ENCODE measurements at places on chromosomes 7 and 10.
A peak's percentile ranks its signal among the peaks of the same experiment; 100 is the strongest.

DNA sequence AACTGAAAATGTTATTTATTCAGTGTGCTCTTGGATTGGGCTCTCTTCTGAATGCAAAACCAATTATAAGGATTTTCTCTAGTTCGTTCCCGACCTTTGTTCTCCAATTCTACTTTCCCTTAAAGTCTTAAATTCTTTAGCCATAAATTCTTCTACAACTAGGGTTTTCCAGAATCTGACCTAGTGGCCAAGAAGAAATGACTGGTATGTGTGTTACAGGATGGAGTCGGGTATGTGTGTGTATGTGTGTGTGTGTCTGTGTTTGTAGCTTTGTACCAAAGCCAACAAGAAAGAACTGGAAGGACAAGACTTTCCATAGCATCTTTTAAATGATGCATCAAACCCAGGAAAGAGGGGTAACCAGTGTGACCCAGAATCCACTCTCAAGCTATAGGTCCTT, 25.8 kb upstream of the LEP start:
- DNase-seq = no peak

DNA sequence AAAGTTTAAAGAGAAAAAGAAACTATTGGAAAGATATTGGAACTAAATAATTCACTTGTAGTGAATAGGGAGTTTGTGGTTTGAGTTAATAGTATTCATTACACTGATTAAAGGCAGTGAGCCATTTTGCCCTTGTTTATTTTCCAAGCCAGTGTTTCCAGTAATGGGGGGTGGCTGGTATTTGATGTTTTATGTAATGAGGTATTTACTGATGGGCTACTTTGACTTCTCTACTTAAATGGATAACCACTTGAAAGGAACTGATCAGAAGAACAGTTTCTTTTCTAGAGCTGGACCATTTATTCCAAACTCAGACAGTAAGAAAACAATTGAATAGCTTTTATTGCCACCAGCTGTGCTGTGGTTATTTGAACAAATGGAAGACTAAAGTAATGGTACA, 227.0 kb upstream of the HDAC9 start:
- DNase-seq = no peak

DNA sequence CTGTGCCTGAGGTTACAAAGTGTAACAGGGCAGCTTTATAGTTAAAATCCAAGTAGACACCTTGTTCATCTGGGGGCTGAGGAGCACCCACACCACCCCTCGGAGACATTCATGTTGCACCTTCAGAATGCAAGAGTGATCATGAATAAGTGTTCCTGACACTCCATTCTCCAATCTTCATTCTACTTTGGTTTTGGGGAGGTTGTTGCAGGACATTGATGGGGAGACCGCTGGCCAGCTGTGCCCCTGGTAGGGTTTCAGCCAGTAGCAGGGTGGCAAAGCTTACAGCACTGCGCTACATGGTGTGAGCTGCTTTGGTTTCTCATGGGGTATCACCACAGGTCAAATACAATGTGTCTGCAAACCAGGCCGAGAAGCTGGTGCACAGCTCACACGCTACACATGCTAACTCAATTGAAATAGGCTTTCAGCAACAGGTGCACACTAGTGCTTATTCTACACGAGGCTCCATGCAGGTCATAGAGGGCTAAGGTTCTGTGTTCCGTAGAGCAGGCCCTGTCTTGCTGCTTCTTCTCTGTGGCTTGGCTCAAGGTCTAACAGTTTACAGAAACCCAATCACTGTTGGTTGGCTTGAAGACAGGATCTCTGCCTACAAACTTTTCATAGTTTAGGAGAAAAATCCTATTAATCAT, 317.4 kb upstream of the ZNF32 start:
- no peak for DNase-seq

DNA sequence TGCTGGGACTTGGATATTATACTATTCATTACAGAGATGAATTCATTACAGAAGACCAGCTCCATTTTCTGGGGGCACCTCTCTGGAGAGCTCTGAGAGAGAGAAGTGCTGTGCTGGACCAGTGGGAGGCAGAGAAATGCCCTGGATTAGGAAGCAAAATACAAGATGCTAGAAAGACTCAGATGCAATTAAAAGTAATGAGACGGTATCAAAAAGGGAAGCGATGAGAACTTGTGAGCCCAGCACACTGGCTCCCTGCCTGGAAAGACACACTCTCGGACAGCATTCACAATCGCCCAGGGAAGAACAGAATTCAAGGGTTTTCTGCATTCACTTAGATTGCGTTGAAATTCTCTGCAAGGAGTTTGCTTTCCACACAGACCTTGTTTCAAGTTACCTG, 3.5 kb upstream of the FRAT2 start:
- no peak for DNase-seq

DNA sequence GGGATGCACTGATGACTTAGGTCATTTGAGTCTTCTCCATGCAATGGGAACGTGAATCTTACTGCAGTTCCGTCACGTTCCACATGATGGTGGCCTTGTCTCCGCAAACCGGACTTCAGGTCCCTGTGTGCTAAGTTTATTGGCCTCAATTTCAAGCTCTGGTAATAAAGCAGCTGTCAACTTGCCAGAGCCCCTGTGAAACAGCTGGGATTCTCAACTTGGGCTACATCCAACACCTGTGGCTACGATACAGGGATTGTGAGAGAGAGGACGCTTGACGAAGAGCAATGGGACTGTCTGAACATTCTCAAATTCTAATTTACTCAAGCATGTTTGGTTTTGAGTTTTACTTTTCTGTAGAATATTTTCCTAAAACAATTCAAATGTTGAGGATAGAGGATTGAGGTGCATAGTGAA, 174.2 kb downstream of the PTN start:
- peak; percentile 60 for DNase-seq

- no peak for DNase-seq
Observed at GRCh38 chr7:1087465-1087814, 473 bp upstream of the GPER1 start.

- no peak for DNase-seq
Observed at GRCh38 chr10:66167816-66168215, 758.0 kb upstream of the LRRTM3 start.

GRCh38 chr7:131606346-131607290, 50.2 kb upstream of the PODXL start:
- DNase-seq = peak; percentile 48

DNA sequence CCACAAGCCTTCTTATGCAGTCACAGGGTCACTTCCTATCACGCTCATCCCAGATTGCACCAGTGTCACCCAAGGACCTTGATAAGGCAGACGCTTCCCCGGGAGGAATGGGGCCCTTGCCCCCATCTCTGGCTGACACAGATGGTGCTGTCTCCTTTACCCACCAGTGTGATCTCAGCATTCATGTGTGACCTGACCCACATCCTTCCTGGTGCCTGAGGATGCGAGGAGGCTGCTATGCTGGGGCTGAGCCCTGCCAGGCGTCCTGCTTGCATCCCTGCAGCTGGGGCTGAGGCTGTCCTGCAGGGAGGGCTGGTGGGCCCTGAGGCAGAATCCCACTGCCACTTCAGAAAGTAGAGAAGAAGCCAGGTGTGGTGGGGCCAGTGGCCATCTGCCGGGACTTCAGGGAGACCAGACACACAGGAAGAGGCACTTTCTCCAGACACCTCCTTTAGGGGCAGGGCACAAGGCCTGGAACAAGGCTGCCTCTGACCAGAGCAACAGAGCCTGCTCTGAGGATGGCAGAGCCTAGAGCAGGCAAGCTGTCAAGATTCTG, 35.3 kb downstream of the RASGEF1A start:
- no peak for DNase-seq

GRCh38 chr10:117519879-117520278, 22.7 kb upstream of the EMX2 start:
- no peak for DNase-seq

DNA sequence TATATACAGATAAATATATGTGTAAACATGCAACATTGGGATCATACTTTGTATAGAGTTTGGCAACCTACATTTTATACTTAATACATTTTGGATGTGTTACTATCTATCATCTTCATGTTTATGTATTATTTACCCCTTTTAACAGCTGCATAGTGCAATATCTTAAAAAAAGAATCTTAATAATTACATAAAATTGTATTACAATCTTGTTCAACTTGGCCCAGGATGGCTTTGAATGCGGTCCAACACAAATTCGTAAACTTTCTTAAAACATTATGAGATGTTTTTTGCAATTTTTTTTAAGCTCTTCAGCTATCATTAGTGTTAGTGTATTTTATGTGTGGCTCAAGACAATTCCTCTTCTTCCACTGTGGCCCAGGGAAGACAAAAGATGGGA, 26.3 kb upstream of the PRPS1L1 start:
- DNase-seq = no peak

DNA sequence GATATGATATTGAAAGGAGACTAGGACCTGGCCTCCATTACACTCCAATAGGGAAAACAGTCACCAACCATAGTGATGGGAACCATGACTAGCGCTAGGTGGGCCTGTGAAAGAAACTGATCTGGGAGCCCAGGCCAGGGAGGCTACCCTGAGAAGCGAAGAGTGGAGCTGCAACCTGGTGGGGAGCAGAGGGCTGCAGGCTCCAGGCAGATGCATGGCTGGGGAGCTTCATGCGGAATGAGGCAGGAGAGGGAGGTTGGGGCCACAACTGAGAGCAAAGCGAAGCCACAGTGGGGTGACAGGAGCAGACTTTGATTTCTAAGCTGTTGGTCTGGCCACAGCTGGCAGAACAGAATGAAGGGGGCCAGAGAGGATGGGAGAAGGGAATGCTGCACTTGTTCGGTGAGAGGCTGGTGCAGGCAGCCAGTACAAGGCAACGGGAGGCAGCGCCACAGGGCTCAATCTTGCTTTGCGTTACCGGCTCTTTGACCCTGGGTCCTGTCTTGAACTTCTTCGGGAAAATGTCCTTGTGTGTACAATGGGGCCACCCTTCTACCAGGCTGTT, 88.4 kb downstream of the TACC2 start:
- DNase-seq = no peak

- DNase-seq = no peak
Observed at GRCh38 chr10:62511238-62511637, 137.1 kb downstream of the ZNF365 start.

GRCh38 chr7:22001345-22002004, 55.8 kb upstream of the CDCA7L start:
- DNase-seq = peak; percentile 56

DNA sequence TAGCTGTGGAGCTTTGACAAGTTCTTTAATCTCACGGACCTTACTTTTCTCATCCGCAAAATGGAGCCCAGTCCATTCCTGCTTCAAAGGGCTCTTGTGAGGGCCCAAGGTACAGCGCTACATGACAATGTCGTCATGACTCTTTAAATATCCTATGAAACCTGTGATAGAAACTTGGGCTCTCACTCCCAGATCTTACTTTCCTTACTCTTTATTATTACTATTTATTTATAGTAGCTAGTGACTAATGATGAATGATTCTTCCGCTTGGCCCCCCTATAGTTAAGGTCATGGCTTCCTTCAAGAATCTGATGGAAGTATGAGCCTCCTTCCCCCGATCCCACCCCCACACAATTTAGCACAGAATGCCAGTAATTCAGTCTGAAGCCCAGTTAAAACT, 41.9 kb downstream of the RBM20 start:
- no peak for DNase-seq

DNA sequence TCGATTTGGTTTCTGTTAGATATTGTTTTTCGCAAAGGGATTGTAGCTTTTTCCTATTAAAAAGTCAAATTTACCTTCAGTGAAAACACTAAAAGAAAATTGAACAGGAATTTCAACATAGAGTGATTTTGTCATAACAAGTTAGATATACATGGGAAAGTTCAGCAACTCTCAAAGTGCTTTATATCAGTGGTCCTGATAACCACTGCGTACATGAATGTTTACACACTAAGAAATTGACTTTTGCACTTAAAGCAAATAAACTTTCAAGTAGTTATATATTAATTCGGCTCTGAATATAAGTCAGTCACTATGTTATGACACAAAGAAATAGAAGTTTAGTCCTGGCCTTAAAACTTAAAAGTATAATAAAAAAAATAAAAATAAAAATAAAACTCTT, 101.3 kb upstream of the DKK1 start:
- no peak for DNase-seq

GRCh38 chr7:112898432-112899290, 108.5 kb upstream of the TMEM168 start:
- peak; percentile 59 for DNase-seq

GRCh38 chr7:16587129-16587528, 58.4 kb downstream of the ANKMY2 start:
- no peak for DNase-seq

DNA sequence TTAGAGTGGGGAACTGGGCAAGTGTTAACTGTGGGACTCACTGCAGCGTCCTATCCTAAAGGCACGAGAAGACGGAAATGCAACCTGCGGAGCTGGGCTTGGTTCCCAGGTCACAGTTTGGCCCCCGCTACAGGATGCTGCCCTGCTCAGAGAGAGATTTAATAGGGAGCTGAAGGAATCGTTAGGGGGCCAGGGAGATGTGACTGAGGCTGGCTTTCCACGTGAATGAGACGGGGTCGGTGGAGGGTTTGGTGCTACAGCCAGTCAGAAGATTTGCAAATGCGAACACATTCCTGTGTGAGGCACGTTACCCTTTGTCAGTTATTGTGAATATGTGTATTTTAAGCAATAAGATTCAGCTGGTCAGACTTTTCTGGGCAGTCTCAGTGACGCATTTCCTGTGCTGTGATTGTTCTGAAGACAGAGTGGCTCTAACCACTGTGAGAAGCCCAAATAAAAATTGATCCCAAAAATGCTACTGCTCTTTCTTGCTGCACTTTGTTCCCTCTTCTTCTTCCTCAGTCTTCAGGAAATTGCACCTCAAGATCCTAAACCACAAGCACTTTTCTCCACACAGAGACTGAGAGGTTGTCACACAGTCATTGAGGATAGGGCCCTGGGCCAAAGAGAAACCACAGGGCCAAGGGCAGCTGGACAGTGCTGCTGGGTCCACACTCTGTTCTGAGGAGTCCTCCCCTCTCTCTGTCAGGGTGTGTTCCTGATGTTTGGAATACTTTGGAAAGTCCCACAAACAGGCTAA, 21.2 kb downstream of the CYP17A1 start:
- no peak for DNase-seq

GRCh38 chr10:120095875-120096274, 203.3 kb downstream of the SEC23IP start:
- DNase-seq = peak; percentile 24

- DNase-seq = peak; percentile 56
Observed at GRCh38 chr10:68721673-68722335, 765 bp downstream of the CCAR1 start.

GRCh38 chr7:4017081-4017480, 665.0 kb upstream of the FOXK1 start:
- no peak for DNase-seq

DNA sequence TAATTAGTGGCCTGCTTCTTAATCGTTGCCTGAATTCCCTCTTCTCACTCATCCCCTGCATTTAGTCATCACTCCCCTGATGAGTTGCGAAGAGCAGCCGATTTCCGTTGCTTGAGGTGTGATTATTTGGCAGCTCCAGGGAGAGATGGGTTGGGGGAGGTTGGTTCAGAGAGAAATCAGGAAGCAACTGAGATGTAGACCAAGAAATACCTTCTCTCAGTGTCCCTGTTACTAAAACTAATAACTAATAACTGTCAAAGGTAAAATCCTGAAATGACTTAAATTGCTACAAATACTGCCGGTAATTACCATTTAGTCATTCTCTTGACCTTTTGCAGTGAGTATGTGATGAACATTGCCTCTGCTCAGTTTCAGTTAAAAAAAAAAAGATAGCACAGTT, 76.9 kb downstream of the ELMO1 start:
- DNase-seq = no peak

- DNase-seq = no peak
Observed at GRCh38 chr10:77398558-77398957, 239.1 kb downstream of the KCNMA1 start.
